ENCODE measurements at places on chromosomes 5 and 9.

GRCh38 chr5:5456858-5457257 is 34.4 kb downstream of the ICE1 start:
- no peak for DNase-seq

DNA sequence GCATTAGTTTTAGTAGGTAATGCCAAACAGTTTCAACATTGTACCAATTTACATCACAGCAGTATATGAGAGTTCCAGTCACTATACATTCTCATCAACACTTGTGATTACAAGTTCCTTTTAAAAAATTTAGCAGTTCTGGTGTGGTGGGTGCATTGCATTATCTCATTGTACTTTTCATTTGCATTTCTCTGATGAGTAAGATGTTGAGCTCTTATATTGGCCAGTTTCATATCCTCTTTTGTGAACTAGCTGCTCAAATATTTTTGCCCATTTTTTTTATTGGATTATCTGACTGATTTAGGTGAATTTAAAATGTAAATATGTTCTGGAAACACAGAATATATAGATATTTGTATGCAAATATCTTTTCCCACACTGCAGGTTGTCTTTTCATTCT is 160.9 kb upstream of the NR3C1 start:
- DNase-seq = no peak

- no peak for DNase-seq
Observed at GRCh38 chr9:94300470-94301301, 27.8 kb downstream of the NUTM2F start.

DNA sequence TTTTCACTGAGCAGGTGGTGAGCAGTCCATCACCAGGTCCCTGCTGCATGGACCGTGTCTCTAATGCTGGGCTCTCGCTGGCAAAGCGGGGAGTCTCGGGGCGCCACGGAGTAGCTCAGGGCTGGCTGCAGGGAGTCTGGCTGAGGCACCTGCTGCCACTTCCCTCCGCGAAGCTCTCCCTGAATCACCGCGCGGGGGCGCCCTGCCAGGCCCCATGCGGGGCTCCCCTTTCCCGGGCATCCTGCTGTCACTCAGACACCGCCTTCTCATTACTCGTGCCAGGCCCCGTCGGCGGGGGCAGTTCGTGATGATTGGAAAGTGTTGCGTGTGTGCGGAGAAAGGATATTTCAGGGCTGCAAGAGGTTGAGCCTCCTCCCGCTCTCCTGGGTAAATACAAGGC is 335.8 kb downstream of the IRX2 start:
- no peak for DNase-seq

DNA sequence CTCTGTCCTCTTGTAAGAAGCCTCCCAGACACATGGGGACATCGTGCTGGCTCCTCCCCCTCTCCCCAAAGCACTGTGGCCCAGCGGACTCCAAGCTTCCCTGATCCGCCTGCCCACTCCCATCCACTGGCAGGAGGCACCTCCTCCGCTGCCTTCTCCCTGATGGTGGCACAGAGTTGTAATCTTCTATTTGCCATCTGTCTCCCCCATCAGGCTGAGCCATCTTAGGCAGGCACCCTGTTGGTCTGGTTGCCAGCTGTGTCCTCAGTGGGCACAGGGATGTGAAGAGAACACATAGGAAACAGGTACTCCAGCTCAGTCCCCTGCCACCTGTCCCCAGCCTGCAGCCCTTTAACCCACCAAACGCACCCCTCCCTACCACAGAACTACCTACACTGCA is 5.4 kb upstream of the ZDHHC12 start:
- no peak for DNase-seq

DNA sequence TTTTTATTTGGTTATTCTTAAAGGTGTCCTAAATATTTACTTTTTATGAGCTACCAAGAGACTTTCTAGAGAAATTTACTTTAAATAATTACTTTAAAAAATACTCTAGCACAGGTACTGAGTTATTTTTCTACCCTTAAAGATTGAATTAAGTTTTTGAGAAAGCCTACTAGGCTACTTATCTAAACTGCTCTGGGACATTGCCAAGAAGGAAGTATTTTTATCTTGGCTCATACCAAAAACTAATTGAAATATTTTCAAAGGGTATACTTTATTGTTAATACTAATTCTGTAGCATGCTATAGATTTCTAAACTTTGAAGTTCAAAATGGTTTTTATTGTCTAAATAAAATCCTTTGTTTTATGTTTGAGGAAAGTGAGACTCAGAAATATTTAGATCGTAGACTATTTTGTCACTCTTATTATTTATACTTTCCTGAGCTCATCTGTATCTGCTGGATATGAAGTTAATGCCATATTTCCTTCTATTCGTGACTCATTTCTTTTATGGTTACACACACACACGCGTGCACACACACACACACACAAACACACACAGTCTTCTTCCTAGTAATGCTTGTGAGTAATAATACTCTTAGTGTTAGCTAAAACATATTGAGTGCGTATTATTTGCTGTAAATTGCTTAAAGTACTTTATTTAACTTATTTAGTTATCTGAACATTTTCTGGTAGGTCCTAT is 89.5 kb downstream of the MAN2A1 start:
- DNase-seq = no peak

- no peak for DNase-seq
Observed at GRCh38 chr5:35036536-35036935, 11.2 kb downstream of the AGXT2 start.
